Fibroblast of skin of abdomen (primary cell): ENCODE measurements at places on chromosomes 12 and 14.

- DNase-seq = no peak
Observed at GRCh38 chr14:94543449-94544124, 17.7 kb upstream of the SERPINA4 start.

DNA sequence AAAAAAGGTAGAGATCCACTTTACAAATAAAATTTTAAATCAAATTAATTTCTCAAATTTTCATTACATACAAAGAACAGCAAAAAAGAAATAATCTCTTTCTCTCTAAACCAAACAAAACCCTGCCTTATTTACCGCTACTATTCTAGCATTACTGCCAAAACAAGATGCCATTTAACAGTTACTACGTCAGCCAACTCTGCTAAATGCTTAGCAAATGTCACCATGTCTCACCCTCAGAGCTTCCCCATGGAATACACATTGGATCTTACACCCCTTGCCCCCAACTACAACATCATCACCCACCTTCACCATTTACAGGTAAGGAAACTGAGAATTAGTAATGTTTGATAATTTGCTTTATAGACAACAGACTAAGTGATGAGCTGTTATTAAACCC, 23.0 kb upstream of the NR2C1 start:
- no peak for DNase-seq

- DNase-seq = no peak
Observed at GRCh38 chr12:92185052-92185451, 39.4 kb upstream of the BTG1 start.

DNA sequence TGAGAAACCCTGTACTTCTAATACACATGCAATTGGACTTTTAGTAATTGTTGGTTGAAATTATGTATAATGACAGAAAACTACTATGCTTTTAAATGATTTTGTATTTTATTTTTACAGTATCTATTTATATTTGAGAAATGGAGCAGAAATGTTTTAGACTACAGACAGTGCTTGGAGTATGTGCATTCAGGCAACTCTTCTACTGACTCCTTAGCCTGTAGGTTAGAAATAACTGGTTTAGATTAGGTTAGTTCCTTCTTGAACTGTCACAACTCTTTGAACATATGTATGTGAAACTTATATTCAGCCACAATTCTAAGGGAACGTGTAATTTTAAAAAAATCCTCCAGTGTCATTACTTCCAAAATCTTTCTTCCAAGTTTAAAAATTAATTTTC, 1.7 kb downstream of the FGFR1OP2 start:
- no peak for DNase-seq

DNA sequence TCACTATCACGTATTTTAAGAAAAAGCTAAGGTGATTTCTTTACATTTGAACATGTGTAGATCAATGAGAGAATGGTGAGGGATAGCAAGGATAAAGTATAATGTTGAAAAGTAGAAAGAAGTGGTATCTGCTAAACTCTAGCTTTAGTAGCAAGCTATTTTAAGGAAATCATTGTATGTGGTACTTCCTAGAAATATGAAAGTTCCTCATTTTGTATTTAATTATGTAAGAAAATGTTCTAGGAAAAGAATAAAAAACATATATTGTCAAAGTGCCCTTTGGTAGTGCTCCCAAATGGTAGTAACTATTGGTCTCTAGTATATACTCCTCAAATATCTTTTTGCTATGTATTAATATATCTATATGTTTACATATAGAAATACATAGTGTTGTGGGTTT, 35.7 kb downstream of the RAB21 start:
- DNase-seq = no peak

DNA sequence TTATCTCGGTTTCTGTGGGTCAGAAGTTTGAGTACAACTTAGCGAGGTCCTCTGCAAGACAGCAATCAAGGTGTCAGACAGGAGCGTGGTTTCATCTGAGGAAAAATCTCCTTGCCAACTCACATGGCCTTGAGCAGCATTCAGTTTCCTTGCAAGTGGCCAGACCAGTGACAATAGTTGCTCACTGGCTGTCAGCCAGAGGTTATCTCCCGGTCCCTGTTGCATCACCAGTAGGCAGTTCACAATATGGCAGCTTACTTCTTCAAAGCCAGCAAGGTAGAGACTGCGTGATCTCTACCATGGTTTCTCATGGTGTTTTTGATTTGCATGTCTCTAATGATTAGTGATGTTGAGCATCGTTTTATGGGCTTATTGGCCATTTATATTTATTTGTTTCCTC, 143.8 kb upstream of the DAAM1 start:
- no peak for DNase-seq
